ENCODE measurements at places on chromosomes 2 and 18.
A peak's percentile ranks its signal among the peaks of the same experiment; 100 is the strongest.

GRCh38 chr18:31860488-31860887 lies 82.4 kb downstream of the TRAPPC8 start:
- DNase-seq: no peak

DNA sequence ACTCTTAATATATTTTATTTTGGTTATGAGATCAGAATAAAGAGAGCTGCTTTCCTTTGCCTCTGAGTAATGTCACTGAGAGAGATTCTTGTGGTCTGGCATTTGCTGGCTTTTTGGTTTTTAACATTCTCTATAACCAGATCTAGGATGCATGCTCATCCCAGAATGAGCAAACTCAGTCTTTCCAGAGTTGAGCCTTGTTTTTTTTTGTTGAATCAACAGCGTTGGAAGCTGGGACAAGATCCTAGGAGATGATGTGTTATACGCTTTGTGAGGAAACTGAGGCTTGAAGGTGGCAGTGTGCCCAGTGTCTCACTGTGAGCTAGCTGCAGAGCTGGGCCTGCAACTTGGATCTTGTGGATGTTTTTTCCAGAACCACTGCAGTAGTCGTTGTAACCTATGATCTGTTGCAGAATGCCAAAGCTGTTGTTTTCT lies 19.5 kb downstream of the MYO1B start:
- no peak for DNase-seq

DNA sequence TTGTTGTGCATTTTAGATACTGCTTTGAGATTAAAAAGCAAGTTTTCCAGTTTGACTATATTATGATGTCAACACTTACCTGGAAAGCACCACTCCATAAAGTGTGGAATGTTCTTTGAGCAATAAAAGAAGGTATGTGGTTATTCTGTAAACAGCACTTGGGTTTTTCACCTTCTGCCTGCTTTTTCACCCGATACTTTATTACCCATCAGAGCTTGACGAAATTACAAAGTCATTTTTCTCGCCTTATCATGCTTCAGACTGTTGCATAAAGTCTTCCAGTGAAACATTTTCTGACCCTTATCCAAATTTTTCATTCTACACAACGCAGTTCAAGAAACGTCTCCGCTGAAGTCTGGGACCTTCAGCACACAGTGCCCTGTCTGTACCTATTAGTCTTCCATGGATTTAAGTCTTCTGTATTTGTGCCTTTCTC lies 25.2 kb downstream of the CAB39 start:
- DNase-seq: no peak

DNA sequence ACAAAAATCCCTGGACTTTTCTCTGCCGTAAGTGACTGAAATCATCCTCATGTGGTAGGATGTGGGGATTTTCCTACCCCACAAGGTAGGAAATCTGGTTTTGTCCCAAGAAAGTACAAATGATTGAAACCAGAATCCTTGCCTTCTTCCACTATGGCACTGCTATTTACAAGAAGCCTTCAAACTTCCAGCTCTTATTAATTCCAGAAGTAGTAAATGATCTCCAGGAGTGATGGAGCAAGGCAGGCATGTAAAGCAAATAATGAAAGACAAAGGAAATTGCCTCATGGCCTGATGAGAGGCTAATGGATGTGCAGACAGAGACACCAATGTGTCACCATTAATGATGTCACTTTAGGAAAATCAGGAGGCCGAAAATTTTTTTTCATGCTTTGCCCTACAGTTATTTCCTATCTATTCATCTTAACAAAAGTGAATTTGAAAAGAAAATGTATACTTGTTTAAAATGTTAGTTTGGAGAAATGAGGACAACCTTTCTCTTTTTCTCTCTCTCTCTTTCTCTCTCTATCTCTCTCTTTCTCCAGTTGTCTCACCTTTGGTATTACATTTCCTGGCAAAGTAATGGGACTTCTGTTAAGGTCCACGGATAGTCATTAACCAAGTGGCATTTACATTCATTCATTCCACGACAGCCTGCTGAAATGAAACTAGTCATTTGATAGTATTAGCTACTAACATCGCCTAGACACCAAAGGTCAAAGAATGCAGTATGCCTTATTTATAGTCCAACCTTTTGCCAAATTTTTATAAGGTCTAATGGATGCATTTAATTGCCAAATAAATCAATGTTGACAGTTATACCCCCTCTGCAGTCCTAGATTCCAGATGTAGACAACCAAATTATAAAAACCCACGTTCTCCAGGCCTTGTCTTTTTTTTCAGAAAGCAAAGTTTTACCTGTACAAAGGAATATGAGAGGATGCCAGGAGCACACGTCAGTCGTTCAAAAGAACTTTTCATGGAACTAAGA lies 5.0 kb upstream of the EVA1A start:
- no peak for DNase-seq

GRCh38 chr18:13500227-13500865 lies 226.0 kb downstream of the FAM210A start:
- DNase-seq: no peak

- no peak for DNase-seq
Measured at GRCh38 chr2:67792681-67793091, 270.1 kb downstream of the C1D start.

DNA sequence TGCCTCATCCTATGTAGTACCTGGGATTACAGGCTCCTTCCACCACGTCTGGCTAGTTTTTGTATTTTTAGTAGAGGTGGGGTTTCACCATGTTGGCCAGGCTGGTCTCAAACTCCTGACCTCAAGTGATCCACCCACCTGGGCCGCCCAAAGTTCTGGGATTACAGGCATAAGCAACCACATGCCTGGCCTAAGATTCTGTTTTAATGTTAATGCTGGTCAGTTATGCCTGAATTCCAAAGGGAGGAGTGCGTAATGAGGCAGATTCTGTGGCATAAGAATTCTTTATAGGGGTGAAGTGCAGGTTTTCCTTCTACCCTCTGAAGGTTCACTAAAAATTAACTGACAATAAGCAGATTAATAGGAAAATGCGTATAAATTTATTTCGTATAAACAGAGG lies 1343.8 kb upstream of the LRRTM1 start:
- DNase-seq: no peak

- DNase-seq: no peak
Measured at GRCh38 chr2:143698352-143698751, 569.1 kb downstream of the ARHGAP15 start.

- DNase-seq: peak; percentile 61
Measured at GRCh38 chr2:138752197-138752956, 27.8 kb downstream of the NXPH2 start.

GRCh38 chr2:191061381-191061980 lies 47.5 kb upstream of the STAT1 start:
- no peak for DNase-seq

- DNase-seq: no peak
Measured at GRCh38 chr2:101609433-101609832, 88.1 kb upstream of the MAP4K4 start.

- DNase-seq: no peak
Measured at GRCh38 chr2:190127651-190128050, 65.1 kb upstream of the MSTN start.

DNA sequence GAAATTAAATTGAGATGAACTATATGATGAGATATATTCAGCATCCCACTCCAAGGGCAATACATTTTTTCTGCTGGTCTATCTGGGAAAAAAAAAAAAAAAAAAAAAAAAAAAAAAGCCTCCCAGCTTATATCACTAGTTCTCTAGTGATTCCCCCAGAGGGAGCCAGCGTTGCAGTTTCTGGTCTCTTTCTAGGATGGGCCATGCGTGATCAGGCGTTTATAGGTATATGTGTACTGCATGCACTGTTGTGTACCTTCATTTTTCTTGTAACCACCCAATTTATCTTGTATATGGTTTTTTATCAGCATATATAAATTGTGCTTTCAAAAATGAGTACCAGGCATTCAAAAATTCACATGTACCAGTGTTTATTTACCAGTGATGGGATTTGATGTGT lies 35.1 kb downstream of the DCDC2C start:
- peak; percentile 42 for DNase-seq

GRCh38 chr2:22946553-22946952 lies 438.4 kb upstream of the KLHL29 start:
- no peak for DNase-seq

DNA sequence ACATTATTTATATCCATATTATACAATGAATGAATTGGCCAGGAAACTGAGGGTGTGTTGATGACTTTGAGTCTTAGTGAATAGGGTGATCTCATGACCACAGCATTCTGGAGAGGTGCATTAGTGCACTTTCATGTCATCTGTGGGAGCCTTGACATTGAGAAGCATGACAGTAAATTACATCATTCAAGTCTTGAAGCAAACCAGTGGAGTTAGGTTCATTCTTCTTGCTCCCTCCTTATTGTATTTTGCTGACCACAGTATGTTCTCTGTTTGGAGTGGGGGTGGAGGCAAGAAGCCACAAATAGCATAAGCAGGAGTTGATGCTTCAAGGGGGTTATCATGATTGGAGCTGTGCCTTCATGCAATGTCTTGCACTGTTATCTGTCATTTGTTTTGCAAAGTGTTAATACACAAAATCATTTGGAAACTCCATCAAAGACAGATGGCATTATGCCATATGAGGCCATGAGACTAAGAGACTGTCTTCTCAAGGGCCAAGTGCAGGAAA lies 680.2 kb downstream of the NYAP2 start:
- DNase-seq: no peak

DNA sequence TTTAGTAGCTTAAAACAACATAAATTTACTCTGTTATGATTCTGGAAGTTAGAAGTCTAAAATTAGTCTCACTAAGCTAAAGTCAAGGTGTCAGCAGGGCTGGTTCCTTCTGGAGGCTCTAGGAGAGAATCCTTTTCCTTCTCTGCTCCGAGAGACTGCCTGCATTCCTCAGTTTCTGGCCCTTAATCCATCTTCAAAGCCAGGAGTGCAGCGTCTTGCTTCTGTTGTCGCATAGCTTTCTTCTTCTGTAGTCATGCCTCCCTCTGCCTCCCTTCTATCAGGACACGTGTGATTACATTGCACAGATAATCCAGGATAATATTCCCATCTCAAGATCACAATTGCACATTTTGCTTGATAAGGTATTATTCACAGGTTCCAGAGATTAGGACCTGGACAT lies 35.1 kb downstream of the DAPL1 start:
- DNase-seq: no peak
